ENCODE measurements at places on chromosomes 7 and 10.

DNA sequence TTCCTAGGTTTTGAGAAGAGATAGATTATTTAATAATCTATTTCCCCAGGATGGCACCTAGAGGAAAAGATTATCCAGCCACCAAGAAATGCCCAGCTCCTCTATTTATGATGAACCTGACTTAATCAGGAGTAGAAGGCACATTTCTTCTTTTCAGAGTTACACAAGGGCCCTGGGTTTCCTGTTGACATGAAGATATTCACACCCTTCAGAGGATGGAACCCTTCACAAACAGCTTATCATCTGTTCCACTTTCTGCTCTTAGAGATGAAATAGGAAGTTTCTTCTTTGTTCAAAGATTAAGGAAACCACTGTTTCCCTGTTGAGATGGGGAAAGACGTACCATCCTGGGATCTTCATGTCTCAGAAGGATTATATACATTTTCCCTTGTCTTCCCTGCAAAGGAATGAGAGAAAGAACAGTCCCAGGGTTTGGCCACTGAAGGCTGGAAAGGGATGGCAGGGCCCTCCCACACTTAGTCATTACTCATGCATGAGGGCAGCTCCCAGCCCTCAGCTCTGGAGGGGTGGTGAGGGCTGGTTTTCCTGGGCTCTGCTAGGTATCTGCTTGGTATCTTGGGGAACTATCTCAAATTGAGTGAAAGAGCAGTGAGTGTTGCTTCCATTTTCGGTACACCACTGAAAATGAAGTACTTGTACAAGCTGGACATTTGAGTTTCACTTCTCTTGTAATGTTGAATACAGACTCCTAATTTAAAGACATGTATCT lies 64.0 kb downstream of the MTPAP start:
- DNase-seq, result no peak

DNA sequence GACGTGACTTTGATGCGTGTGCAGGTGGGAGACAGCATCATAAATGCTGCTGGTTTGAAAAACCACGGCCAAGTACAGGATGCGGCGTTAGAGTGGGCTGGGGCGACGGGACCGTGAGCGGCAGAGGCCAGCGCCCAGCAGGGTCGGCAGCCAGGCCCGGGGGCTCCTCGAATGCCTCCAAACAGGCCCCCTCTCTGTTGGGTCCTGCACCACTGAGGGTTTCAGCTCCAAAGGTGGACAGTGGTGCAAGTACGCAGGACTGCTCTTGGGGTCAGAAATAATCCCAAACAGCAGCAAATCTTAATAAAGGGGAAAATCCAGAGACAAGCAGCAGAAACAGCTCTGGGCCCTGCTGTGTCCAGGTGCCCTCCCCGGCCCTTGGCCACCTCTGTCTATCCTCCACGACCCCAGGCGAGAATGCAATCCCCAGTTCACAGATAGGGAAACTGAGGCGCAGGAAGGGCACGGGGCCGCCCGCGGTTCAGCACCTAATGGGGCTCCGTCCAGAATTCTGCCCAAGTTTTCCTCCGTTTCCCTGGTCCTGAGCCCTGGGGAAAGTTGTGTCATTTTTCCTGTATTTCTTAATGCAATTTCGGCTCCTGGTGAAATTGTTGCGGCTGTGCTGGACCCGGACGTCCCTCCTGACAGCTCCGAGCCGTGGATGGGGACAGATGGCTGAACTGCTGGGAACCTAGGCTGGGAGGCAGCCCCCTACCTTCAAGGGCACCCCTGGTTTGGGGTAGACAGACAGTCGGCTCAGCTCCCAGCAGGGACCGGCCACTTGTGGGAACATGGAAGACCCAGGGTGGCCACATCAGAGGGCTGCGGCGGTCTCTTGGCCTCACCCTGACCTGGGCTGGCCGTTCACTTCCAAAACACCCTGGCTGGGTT lies 97.4 kb downstream of the FOXL3 start:
- DNase-seq, result no peak

GRCh38 chr7:55514546-55515265 lies 57.6 kb downstream of the VOPP1 start:
- no peak for DNase-seq

GRCh38 chr10:66931340-66931948 lies 5.6 kb downstream of the LRRTM3 start:
- no peak for DNase-seq

DNA sequence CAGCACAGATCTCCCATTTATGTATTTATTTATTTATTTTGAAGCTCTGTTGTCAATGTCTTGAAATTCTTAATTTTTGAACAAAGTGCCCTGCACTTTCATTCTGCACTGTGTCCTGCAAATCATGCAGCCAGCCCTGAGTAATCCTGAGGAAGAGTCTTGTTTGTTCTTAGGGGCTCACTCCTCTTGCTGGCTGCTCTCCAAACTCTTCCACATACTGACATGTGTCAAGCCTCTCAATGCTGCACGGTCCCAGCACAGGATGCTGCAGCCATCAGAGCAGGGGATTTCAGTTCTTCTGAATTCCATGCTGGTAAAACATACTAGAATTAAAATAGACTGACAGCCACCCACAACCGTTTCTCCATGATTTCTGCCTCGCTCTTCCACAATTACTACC lies 207.2 kb downstream of the PARD3 start:
- no peak for DNase-seq

DNA sequence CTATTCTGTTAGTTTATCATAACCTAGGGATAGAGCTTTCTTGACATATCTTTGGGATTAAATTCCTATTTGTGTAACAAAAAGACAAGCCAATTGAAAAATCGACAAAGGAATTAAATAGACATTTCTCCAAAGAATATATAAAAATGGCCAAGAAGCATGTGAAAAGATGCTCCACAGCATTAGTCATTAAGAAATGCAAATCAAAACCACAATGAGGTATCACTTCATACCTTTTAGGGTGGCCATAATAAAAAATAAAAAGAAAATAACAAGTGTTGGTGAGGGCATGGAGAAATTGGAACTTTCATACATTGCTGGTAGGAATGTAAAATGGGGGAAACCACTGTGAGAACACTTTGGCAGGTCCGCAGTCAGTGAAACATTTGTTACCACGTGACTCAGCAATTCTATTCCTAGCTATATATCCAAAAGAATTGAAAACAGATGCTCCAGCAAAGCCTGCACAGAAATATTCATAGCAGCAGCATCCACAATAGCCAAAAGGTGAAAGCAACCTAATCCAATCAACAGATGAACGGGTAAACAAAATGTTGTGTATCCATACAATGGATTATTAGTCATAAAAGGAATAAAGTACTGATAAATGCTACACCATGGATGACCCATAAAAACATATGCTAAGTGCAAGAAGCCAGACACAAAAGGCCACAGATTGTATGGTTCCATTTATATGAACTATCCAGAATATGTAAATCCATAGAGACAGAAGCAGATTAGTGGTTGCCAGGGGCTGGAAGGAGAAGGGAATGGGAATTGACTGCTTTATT lies 20.5 kb downstream of the SPAG6 start:
- no peak for DNase-seq

DNA sequence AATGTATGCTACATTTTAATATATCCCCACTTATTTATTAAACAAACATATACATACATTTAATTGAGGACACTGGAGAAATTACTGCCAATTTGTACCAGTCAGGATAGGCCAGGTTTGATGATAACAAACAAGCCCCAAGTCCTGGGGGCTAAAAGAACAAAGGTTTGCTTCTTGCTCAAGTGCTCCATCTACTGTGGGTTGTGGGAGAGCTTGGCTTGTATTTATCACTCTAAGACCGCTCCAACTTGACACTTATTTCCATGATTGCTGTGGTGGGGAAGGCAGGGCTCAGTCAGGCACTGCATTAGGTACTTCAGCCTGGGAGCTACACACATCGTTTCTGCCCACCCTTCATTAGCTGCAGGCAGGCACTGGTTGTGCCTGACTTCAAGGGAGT lies 136.6 kb upstream of the ZNF32 start:
- no peak for DNase-seq

DNA sequence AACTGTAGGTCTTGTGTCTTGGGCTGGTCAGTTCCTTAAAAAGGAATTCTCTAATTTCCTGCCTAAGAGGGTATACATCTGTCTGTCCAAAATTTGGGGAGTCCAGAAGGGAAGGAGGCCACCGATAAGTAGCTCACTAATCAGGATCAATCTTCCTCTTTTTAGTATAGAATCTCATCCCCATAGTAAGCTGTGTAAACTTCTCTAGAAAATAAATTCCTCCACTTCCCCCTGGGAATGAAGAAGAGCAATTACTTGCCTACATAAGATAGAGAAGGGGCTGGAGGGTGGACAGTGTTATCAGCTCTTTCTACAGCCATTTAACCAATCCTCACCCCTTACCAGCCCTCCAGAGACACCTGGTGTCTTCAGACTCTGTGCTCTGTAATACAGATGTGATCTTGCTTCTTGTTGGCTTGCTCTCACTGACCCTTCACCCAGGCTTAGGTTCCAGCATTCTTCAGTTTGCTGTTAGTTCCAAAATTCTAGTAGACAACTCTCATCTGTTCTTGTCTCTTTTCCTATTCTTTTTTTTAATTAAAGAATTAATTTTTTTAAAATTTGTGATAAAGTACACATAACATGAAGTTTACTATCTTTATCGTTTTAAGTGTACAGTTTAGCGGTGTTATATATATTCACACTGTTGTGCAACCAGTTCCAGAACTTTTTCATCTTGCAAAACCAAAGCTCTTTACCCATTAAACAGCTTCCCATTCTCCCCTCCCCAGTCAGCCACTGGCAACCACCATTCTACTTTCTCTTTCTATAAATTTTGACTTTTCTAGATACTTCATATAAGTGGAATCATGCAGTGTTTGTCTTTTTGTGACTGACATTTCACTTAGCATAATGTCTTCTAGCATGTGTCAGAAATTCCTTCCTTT lies 6.5 kb upstream of the PRKAR2B start:
- DNase-seq, result no peak

DNA sequence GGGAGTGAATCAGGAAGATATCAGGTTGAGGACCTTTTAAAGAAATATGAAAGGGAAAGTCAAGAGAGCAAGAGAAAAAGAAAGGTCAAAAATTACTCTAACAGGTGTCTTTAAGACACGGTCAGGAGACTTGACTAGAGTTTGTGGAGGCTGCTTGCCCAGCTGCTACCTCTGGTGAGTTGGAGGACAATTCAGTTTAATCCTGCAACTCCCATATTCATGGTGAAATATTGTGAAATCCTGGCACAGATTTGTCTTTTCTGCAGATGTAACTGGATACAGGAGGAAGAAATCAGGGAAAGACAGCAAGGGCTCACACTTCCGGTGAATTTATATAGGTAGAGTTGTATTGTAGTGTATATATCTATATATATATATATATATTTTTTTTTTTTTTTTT lies 93.5 kb downstream of the AKAP9 start:
- DNase-seq, result no peak

DNA sequence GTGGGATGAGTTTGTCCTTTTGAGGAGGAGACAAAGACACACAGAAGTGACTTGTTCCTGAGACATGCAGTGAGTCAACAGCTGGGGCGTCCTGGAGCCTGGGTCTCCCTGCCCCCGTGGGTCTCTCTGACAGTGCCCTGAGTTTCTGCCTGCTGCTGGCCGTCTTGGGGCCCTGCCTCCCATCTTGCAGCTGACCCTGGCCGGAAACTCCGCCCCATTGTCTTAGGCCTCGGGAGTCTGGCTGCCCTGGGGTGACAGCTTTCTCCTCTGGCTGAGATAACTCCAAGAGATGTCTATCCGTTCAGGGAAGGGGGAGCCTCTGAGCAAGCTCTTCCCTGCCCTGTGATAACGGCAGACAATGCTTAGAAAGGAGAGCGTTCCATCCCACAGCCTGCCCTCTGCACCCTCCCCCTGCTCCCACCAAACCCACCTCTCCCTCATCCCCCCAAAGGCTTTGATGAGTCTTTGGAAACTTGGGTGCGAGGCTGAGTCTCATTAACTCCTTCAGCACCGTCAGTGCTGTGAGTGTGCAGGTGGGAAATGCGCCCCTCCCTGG lies 69.5 kb upstream of the PODXL start:
- DNase-seq, result no peak

- DNase-seq, result peak; percentile 55
Observed at GRCh38 chr10:97454330-97455036, 8.5 kb downstream of the ZDHHC16 start.

DNA sequence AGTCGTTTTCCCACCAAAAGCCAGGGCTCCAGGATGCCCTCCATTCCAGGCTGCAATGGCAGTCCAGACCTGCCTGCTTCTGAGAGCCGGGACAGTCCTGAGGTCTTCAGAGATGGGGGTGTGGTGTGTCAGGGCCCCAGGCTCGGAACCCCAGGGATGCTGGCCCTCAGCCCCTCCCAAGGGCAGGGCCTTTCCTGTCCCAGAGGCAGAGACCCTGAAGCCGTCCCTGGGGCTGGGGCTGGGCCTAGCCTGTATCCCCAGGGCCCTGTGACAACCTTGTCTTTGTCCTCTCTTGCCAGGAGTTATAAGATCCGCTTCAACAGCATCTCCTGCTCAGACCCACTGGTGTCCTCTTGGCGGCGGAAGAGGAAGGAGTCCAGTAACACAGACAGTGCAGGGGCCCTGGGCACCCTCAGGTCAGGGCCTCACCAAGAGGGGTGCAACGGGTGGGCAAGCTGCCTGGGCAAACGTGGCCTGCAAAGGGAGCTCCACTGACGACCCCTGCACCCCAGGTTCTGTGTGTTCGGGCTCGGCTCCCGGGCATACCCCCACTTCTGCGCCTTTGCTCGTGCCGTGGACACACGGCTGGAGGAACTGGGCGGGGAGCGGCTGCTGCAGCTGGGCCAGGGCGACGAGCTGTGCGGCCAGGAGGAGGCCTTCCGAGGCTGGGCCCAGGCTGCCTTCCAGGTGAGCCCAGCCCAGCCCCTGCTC lies 15.9 kb downstream of the NOS3 start:
- DNase-seq, result no peak

DNA sequence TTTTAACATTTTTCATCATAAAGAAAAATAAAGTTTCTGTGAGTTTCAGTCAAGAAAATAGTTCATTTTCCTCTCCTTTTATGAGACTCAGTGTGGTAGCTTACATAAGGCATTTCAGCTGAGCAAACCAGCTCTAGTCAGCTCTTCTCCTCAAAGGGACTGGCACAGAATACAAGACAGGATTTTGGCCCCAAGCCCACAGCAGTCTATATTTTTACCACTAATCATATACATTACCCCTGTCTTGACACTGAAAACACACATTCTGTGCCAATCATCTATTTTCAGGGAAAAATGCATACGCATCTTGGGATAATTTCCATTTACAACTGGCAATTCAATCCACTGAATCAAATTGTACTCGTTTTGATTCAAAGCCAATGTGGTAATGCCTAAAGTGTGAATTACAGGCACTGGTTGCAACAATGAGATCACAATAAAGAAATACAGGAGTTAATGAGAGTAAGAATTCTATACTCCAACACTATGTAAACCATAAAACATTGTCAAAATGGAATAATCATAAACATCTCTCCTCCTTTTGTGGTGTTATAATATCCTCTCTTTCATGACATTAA lies 186.4 kb downstream of the CACNA2D1 start:
- no peak for DNase-seq
